ENCODE measurements at places on chromosomes 11 and 22.

DNA sequence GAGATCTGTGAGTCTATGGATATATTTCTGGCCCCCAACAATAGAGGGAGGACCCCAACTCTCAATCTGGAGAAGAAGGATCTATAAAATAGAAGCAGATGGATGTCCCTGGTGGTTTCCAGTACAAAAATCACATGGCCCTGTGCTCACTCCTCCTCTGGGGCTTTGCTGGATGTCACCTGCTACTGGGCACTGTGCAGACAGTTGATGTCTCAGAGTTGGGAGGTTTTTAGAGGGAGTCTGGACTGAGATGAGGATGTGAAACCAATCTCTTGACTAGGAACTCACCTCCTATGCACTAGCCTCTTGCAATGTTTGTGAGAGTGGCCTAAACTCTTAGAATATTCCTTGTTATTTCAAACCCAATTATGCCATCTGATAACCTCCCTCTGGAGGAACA, 107.2 kb downstream of the SCN3B start:
- DNase-seq = peak; percentile 84

DNA sequence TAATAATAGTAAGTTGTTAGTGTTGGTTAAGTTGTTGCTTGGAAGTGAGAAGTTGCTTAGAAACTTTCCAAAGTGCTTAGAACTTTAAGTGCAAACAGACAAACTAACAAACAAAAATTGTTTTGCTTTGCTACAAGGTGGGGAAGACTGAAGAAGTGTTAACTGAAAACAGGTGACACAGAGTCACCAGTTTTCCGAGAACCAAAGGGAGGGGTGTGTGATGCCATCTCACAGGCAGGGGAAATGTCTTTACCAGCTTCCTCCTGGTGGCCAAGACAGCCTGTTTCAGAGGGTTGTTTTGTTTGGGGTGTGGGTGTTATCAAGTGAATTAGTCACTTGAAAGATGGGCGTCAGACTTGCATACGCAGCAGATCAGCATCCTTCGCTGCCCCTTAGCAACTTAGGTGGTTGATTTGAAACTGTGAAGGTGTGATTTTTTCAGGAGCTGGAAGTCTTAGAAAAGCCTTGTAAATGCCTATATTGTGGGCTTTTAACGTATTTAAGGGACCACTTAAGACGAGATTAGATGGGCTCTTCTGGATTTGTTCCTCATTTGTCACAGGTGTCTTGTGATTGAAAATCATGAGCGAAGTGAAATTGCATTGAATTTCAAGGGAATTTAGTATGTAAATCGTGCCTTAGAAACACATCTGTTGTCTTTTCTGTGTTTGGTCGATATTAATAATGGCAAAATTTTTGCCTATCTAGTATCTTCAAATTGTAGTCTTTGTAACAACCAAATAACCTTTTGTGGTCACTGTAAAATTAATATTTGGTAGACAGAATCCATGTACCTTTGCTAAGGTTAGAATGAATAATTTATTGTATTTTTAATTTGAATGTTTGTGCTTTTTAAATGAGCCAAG, 2.7 kb downstream of the NEAT1 start:
- peak; percentile 88 for DNase-seq

- DNase-seq = peak; percentile 75
These were observed 557 bp downstream of the GTPBP1 start for GRCh38 chr22:38706101-38706900.

DNA sequence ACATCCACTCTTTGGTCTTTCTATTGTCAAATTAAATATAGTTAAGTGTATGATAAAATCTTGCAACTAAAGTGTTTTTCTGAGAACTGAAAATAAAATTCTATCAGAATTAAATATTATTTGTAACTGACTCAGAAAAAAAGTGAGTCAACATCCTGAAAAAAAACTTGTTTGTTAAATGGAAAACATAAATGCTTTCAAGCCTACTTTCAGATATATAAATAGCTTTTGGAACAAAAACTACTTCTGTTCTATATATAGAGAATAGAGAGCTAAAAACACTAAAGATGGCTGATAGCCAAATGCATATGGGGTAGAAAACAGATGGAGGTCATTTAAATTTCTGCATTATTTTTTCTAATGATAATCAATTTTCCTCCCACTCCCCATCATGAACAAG, 61.8 kb downstream of the PIK3C2A start:
- DNase-seq = no peak

GRCh38 chr11:61963282-61964057, 4.0 kb downstream of the FTH1 start:
- peak; percentile 95 for DNase-seq

Measured in suppressor macrophage treated with lipopolysaccharide for 4 hours (primary cell).